ENCODE measurements at places on chromosomes 12 and 14. TPM values are rescaled to one million over a fixed set of nuclear protein-coding genes. Genes with fewer than 3 reads are reported as not detected.

Gene LTB4R2
- total RNA-seq = 1.8 TPM

Gene PPFIA2
- total RNA-seq = 143 TPM

Gene ACSS3
- 9.2 TPM for total RNA-seq

Gene CBLN3
- 0.46 TPM for total RNA-seq

Gene HOXC11
- total RNA-seq = not detected

Gene PPP1R36
- 1.2 TPM for total RNA-seq

Gene KRT3
- total RNA-seq = 0.23 TPM

Gene SERPINA10
- total RNA-seq = not detected

Gene NEUROD4
- 0.23 TPM for total RNA-seq

Gene PCNX1
- 135 TPM for total RNA-seq

Gene KRT85
- not detected for total RNA-seq

Gene RNASE1
- total RNA-seq = 13.1 TPM

Gene CD163
- 2.5 TPM for total RNA-seq

Gene ARID4A
- 55.4 TPM for total RNA-seq

Gene PSMC1
- 98.0 TPM for total RNA-seq

Gene C12orf42
- total RNA-seq = 0.92 TPM

Gene CLEC9A
- total RNA-seq = not detected

Gene TMEM132D
- 17.1 TPM for total RNA-seq

Gene CMA1
- total RNA-seq = not detected

Gene SPIC
- total RNA-seq = not detected

Gene SLC25A21
- 2.1 TPM for total RNA-seq

Gene MAP1LC3B2
- 2.1 TPM for total RNA-seq

Gene FRMD6
- 14.3 TPM for total RNA-seq

Gene PZP
- 0.23 TPM for total RNA-seq

Gene FGF23
- not detected for total RNA-seq

Gene RPL10L
- total RNA-seq = not detected

Gene UBE2N
- 260 TPM for total RNA-seq

Gene GPR162
- 87.9 TPM for total RNA-seq

Gene TAC3
- total RNA-seq = 5.1 TPM

Gene KCNK10
- total RNA-seq = 24.5 TPM

Gene NTS
- total RNA-seq = 211 TPM

Gene LALBA
- not detected for total RNA-seq

Gene TRAF3
- total RNA-seq = 25.4 TPM

Gene GUCY2C
- total RNA-seq = not detected

Gene TMEM229B
- total RNA-seq = 35.1 TPM

Gene SMCO3
- total RNA-seq = not detected

Gene SERPINA9
- total RNA-seq = not detected

Gene TXNDC16
- total RNA-seq = 50.5 TPM

Gene EFS
- total RNA-seq = 9.7 TPM

Gene IPO8
- 42.0 TPM for total RNA-seq

Gene NR1H4
- total RNA-seq = 1.2 TPM

Gene FAM181A
- 6.7 TPM for total RNA-seq

Gene SLC11A2
- total RNA-seq = 85.1 TPM

Gene KSR2
- 7.2 TPM for total RNA-seq

Gene POTEM
- total RNA-seq = not detected

Gene CCDC38
- not detected for total RNA-seq

Gene SPTB
- 28.1 TPM for total RNA-seq

Gene METTL17
- 27.5 TPM for total RNA-seq

Gene MAP3K9
- total RNA-seq = 31.6 TPM

Gene PDZRN4
- 60.0 TPM for total RNA-seq

Gene PRH2
- total RNA-seq = 0.92 TPM

Gene NOS1
- total RNA-seq = 11.8 TPM

Measured in diencephalon (tissue), 1 donor.